Pulmonary artery endothelial cell (primary cell): ENCODE measurements at places on chromosomes 3 and 15. TPM values are rescaled to one million over a fixed set of nuclear protein-coding genes. Genes with fewer than 3 reads are reported as not detected.
A peak's percentile ranks its signal among the peaks of the same experiment; 100 is the strongest.

The VILL gene
- 5.6 and 8.1 TPM in 2 replicates for total RNA-seq

The C15orf61 gene
- total RNA-seq, result 1.9 and 2.7 TPM in 2 replicates

- DNase-seq, result no peak
Observed at GRCh38 chr15:40944510-40945296, 8.6 kb upstream of the CHAC1 start.

GRCh38 chr15:28994831-28995596, 109.2 kb downstream of the APBA2 start:
- no peak for DNase-seq

- DNase-seq, result no peak
Observed at GRCh38 chr3:143535994-143536784, 312.1 kb downstream of the SLC9A9 start.

- no peak for DNase-seq
Observed at GRCh38 chr15:71133747-71134472, 18.6 kb downstream of the THSD4 start.

DNA sequence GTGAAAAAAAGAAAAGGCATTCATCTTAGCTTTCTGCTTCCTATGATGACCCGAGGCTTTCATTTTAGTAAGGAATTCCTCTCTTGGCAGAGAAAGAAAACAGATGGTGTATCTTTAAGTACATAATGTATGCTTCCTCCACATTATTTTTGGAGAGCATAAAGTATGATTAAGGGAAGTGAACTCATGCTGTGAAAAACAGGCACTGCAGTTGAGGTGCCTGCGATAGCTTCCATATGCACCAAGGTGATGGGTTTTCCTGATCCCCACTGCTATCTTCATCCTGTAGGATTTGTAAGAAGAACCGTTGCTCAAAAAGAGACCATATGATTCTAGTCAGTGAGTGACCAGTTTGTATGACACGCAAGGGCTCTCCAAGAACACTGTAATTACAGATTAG, 411.5 kb upstream of the MCTP2 start:
- DNase-seq, result no peak

DNA sequence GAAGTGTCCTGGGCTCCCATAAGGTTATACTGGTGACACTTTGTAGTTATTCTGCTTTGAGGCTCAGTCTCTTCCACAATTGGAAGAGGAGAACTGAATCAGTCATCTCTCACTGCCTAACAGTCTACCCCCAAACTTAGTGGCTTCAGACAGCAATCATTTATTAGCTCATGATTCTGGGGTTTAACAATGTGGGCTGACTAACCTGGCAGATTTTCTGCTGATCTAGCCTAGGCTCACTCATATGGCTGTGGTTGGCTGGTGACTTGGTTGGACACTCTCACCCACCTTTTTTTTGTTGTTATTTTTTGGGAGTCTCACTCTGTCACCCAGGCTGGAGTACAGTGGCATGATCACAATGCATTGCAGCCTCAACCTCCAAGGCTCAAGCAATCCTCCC, 7.1 kb downstream of the GPD1L start:
- DNase-seq, result no peak

- DNase-seq, result peak; percentile 4
Observed at GRCh38 chr3:100737334-100737733, 28.0 kb downstream of the TFG start.

- DNase-seq, result no peak
Observed at GRCh38 chr15:86001200-86001599, 78.5 kb upstream of the AGBL1 start.

- no peak for DNase-seq
Observed at GRCh38 chr3:169541528-169541927, 122.0 kb downstream of the MECOM start.

DNA sequence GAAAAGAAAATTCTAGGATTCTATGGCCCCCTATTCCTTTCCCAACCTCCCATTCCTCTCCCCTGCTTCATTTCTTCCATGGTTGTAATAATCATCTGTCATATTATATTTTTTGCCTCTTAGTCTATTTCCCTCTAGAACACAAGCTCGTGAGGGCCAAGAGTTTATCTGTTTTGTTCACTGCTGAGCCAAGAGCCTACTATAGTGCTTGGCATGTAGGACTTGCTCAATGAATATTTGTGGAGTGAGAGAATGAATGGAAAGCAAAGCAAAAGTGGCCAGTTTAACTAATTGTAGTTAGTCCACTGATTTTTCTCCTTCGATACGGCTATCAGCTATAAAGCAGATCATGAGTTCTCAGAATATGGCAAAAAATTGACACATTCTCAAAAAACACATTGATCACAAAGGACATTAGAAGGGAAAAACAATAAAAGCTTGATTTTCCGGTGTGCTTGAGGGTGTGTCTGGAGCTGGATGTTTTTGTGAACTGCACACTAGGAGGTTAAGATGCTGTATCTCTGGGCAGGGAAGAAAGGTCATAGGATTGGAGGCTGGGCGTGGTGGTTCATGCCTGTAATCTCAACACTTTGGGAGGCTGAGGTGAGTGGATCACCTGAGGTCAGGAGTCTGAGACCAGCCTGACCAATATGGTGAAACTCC, 25.0 kb upstream of the CTSH start:
- DNase-seq, result no peak

GRCh38 chr3:40930131-40930538, 269.2 kb upstream of the CTNNB1 start:
- DNase-seq, result no peak

GRCh38 chr15:80415358-80415670, 11.1 kb downstream of the ARNT2 start:
- no peak for DNase-seq
